ENCODE measurements at places on chromosomes 12 and 14. TPM values are rescaled to one million over a fixed set of nuclear protein-coding genes. Genes with fewer than 3 reads are reported as not detected.

GPX2 gene
- total RNA-seq, result not detected

ZDHHC22 gene
- not detected for total RNA-seq

PTPRQ gene
- total RNA-seq, result not detected

DNA sequence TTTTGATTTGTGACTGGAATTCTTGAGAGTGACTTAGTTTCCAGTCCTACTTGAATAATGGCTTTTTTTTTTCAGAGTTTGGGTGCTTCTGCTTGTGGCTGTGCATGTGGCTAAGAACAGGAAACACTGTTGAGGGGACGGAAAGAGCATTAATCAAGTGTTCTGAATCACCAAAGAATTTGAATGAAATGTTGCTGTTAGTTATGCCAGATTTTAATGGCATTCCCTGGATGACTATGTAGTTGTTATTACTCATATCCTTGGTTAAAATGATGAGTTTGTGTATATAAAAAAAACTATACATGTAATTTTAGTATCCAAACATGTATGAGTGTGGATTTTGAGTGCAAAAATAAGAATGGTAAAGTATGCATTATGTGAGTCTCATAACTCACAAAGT lies 347.9 kb downstream of the BCAT1 start:
- no peak for DNase-seq

DNA sequence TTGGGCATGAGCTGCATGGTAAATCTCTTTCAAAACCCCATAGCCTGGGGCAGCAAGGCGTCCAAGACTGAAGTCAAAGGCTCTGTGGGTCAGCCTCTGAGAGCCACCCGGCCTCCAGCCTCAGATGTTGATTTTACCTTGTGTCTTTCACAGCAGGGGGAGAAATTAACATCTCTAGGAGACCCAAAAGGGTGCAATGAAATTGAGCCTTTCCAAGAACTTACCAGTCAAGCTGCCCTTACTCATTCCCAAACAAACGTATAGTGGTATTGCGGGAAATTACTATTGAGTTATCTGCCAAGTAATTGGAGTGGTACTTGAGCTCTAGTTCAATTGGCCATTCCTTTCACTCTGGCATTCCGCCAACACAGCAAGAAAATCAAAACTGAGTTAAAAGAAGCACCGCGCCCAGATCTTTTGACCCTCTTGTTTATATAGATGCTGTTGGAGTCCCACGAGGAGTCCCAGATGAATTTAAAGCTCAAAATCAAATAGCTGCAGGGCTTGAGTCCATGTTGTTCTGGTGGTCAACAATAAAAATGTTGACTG lies 380.7 kb upstream of the SYT1 start:
- no peak for DNase-seq

DNA sequence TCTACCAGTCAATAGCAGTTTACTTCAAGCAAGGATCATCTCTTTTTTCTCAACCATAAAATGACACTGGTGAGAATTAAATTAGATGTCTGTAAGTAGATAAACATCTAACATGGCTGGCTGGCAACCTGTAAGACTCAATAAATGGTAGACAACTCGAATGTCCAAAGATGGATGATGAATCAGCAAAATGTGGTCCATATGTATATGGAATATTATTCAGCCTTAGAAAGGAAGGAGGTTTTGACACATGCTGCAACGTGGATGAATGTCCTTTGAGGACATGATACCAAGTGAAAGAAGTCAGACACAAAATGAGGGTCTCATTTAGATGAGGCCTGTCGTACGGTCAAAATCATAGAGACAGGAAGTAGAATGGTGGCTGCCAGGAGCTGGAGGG lies 46.2 kb downstream of the SPRING1 start:
- DNase-seq, result no peak

DNA sequence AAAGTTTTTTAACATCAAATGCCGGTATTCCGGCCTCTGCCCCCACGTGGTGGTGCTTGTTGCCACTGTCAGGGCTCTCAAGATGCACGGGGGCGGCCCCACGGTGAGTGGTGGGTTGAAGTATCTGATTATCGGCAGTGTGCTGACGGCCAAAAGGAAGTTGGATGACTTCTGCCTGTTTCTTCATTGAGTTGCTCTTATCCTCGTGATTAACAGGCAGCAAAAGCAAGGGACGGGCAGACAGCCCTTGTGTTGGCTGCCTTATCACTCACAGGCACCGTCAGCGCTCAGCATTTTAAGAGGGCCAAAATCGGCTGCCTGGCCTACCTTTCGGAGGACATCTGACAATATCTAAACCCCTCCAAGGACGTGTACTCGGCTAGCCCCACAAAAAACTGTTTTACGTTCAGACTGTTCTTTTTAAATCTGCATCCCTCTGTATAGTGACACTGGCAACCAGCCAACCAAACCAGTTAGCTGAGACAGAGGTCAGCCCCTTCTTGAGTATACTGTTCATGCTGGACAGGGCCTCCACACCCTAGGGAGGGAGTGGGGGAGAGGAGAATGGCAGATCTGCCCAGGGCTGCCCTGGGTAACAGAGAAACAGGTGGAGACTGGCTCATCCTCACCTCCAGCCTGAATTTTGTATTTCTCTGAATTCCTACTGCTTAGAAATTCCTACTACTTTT lies 22.9 kb upstream of the AKAP5 start:
- no peak for DNase-seq

DNA sequence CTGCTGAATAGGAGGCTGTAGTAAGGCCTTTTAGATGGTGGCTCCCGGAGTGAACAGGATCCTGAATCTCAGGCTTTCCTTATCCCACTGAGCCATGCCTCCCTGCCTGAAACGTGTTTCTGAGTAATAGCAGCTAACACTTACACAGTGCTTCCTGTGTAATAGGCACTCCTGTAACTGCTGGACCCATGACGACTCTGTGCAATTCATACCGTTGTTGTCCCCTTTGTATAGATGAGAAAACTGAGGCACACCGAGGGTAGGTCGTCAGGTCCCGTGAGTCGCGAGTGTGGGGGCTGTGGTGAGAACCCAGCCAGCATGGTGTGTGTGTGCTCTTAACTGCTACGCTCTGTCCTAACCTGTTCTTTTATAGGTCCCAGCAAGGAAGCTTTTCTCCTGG lies 193.6 kb downstream of the CACNA1C start:
- DNase-seq, result no peak

DNA sequence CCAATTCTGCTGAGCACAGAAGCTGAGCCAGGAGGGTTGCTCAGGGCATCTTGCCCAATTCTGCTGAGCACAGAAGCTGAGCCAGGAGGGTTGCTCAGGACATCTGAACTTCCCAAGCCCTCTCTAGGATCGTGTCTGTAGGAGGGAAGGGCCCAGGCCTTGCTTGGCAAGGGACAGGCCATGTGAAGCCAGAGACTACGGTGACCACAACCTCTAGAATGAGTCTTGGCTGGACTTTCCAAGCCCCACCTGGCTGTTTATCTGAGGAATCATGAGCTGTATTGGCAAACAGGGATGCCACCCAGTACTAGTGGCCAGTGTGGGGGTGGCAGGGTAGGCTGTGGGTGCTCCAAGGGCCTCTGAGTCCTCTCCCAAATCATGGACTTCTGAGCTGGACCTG lies 7.7 kb upstream of the SERPINA6 start:
- no peak for DNase-seq

DNA sequence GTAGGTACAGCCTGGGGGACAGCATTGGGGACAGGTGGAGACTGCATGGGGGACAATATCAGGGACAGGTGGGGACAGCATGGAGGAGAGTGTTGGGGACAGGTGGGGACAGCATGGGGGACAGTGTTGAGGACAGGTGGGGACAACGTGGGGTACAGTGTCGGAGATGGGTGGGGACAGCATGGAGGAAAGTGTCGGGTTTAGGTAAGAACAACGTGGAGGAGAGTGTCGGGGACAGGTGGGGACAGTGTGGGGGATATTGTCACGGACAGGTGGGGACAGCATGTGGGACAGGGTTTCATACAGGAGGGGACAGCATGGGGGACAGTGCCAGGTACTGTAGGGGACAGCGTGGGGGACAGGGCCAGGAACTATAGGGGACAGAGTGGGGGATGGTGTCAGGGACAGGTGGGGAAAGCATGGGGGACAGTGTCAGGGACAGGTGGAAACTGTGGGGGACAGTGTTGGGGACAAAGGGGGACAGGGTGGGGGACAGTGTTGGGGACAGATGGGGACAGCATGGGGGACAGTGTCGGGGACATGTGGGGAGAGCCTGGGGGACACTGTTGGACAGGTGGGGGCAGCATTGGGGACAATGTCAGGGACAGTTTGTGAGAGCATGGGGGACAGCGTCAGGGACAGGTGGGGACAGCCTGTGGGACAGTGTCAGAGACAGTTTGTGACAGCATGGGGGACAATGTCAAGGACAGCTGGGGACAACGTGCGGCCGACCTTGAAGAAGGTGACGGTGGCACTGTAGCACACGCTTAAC lies 213.1 kb downstream of the TMEM121 start:
- DNase-seq, result no peak

GRCh38 chr14:88612981-88613380 lies 50.1 kb downstream of the ZC3H14 start:
- DNase-seq, result no peak

DNA sequence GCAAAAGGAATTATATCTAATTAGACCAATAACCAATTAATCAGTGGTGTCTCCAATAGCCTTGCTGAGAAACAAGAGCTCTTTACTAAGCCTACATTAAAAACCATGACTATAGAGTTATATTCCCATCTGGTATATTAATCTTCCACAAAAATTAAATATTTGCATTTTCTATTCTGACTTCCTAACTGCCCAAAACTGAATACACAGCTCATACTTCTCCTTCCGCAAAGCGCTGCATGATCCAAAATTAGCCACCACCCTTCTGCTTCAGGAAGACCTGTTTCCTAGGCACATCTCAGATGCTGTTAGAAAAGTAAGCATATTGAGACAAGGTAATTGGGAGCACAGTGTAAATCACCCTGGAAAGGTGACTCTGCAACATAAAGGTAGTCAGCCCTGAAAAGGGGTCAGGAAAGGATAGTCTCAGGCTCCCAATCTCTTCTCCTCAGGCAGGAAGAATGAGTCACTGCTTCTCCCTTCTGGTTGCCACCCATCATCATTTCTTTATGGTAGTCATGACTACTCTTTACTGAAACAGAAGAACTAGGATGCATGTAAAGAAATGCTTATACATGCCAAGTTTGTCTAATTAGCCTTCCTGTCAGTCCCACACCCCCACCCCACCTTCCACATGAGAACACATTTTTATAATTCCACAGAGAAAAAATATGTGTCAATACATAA lies 54.3 kb downstream of the PLCZ1 start:
- no peak for DNase-seq

- no peak for DNase-seq
These were observed 161.1 kb downstream of the PPFIA2 start for GRCh38 chr12:81597928-81598604.

DNA sequence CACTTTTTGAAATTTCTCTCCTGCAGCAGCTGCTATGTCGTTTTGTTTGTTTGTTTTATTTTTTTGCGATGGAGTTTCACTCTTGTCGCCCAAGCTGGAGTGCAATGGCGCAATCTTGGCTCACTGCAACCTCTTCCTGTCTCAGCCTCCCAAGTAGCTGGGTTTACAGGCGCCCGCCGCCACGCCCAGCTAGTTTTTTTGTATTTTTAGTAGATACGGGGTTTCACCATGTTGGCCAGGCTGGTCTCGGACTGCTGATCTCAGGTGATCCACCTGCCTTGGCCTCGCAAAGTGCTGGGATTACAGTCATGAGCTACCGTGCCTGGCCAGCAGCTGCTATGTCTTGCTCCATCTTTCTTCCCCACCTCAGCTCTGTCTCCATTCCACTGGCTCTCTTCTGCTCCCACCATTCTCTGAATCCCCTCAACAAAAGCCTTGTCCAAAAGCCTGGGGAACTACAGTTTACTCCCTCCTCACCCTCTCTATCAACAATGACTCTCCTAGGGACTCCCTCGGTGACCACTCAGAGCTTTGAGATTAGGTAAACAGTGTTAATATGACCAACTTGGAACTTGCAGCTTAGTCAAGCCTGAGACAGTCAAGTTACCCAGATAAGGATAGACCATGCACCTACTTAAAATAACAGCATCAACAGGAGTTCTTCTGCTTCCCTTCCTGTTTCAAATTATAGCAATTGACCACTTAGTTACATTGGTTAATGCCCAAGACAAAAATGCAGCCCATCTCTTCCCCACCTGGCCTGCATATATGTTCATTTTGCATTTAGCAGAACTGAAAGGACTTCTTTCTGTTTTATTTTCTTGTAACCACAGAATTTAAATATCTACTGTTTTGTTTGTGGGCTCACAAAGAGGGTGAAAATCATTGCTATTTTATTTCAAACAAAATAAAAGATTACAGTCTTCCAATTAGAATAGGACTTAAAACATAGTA lies 189.0 kb upstream of the AMIGO2 start:
- DNase-seq, result no peak

DNA sequence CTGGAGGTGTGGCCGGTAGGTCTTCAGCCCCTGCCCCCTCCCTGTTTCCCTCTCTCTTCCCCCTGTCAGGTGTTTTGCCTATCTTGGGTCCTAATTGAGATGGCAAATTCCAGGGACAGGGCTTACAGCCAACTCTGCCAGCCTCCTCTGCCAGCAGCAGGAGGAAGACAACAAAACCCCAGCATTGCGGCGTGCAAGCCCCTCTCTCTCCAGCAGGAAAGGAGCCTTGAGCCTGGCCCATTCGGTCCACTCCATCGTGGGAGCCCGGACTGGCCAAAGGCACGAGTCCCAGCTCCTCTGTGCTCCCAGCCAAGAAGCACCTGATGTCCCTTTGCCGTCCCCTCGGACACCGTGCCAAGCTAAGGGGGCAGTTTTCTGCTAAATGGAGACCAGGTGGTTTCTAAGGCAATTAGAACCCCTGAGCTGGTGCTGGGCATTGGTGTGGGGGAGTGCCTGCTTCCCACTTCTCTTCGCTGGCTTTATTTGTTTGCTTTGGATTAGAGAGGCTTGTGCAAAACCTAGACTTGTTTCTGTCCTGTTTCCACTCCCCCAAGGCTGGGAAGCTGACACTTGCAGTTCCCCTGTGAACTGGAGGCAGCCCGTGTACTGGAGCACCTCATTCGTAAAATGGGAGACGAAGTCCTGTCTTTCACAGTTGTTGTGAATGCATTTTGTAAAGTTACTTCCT lies 57.1 kb upstream of the LHX5 start:
- DNase-seq, result no peak

GRCh38 chr14:75579882-75580281 lies 1.5 kb downstream of the FLVCR2 start:
- no peak for DNase-seq

GRCh38 chr14:21647380-21647779 lies 6.3 kb upstream of the OR4E2 start:
- DNase-seq, result no peak

DNA sequence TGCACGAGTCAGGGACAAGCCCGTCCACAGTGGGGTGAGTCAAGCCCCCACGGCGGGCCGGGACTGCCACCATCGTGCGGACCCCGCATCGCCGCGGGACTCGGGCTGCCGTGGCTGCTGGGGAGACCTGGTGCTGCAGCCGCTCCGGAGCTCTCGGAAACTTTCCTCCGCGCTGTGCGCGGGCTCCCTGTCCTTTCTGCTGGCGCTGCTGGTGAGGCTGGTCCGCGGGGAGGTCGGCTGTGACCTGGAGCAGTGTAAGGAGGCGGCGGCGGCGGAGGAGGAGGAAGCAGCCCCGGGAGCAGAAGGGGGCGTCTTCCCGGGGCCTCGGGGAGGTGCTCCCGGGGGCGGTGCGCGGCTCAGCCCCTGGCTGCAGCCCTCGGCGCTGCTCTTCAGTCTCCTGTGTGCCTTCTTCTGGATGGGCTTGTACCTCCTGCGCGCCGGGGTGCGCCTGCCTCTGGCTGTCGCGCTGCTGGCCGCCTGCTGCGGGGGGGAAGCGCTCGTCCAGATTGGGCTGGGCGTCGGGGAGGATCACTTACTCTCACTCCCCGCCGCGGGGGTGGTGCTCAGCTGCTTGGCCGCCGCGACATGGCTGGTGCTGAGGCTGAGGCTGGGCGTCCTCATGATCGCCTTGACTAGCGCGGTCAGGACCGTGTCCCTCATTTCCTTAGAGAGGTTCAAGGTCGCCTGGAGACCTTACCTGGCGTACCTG lies 1.1 kb downstream of the PDE3A start:
- DNase-seq, result no peak

GRCh38 chr14:98466807-98467206 lies 805.2 kb downstream of the BCL11B start:
- no peak for DNase-seq

Data from activated CD4-positive, alpha-beta memory T cell treated with anti-CD3 and anti-CD28 coated beads, Interleukin-2, amount 10 ng/mL, durations not matched to agents 7 days and 5 days (primary cell).